ENCODE measurements at places on chromosomes 4 and X.
A peak's percentile ranks its signal among the peaks of the same experiment; 100 is the strongest.

DNA sequence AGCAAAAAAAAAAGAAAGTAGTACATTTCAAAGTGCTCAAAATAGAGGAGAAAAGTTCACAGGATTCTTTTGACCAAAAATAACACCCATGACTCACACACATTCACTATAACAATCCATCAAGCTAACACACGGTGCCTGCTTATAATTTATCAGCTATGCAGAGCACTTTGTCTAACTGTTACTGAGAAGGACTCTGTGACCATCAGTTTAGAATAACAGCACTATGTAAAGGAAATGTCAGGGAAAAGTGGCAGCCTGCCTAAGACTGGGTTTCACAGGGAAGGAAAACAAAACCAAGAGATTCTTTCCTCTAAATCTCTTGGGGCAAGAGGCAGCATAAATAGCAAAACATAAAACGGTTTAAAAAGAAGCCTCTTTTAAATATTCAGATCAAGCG, 54.8 kb downstream of the CCDC149 start:
- peak; percentile 23 for DNase-seq

- DNase-seq, result no peak
These were observed 30.7 kb upstream of the SGMS2 start for GRCh38 chr4:107793996-107794395.

GRCh38 chr4:184215709-184216328, 1.9 kb downstream of the ENPP6 start:
- DNase-seq, result no peak

DNA sequence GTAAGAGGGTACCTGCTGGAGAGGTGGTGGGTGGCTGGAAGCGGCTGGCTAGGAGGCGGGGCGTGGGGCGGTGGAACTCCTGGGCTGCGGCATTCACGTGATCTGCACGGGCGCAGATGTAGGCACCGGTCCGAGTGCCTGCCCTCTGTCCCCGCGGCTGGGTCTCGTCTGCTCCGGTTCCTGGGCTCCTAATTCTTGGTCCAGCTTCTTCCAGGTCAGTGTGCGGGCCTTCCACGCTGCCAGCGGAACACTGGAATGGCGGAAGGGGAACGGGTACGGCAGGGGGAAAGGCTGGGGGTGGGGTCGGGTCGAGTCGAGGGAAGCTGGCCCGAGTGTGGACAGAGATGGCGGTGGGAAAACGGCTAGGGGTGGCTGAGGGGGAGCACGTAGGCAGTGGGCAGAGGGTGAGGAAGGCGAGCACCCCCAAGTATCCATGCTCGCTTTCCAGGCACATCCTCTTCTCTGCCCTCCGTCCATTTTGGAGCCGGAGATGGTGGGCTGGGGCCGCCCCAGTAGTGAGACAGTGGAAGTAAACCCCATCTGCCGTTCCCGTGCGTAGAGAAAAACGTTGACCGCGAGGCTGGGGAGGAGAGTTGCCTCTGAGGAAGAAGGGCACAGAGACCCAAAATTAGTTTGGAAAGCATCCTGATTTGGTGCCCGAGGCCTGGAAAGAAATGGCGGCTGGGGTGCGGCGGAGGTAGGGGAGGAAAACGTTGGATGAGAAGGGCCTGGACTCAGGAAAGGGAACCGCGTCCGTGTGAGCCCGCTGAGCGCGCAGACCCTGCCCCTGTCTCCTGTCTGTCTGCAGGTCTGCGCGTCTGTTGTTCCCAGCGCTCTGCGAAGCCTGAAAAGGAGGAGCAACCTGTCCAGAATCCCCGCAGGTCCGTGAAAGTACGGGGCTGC, at the start of gene TCEAL4:
TCEAL4 (plus strand) TSS at position 105 of the 903 bp plus-strand sequence. CDS start 1,161 bp downstream, outside the sequence.
- no peak for DNase-seq

DNA sequence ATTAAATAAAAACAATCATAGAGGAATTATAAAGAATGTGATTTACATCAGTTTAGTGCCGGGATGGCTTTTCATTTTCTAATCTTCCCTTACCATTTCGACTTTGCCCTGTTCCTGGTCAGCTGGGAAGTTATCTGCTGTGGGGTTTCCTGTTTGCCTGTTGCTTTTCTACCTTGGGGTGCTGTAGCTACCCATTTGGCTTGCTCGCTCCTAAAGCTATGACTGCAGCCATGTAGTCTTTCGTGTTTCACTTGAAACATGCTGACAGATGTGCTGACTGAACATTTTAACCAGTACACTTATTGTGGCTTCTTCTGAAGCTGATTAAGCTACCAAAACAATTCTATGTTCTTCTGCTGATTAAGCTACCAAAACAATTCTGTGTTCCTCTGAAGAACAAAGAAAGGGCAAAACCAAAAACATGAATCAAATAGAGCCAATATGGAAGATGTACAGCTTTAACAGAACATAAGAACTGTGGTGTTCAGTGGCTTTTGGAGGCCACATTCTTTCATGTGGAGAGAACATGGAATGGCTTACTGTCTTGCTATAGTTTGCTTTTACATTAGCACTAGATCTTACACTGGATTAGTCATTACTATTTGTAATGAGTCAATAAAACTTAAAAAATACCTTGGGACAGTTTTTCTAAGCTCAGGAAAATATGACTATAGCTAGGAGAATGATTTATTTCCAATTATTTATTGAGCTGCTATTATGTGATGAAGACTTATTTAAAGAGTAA, 440.4 kb downstream of the SPRY1 start:
- DNase-seq, result no peak

DNA sequence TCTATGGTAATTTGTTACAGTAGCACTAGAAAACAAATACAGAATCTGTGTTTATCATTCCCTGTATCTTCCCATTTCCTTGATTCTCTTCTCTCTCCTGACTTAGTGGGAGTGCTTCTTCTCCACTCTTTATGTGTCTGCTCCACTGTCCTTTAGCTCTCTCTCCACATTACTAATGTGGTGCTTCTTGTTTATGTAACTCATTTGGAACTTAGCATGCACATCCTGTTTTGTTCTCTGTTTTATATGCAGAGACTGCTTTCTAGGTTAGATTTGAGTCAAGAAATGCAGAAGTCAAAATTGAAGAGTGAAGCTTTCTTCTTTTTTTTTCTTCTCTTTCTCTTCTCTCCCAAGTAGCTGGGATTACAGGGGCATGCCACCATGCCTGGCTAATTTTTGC, 25.9 kb downstream of the ADH1A start:
- no peak for DNase-seq
